ENCODE measurements at places on chromosomes 7 and 10.

DNA sequence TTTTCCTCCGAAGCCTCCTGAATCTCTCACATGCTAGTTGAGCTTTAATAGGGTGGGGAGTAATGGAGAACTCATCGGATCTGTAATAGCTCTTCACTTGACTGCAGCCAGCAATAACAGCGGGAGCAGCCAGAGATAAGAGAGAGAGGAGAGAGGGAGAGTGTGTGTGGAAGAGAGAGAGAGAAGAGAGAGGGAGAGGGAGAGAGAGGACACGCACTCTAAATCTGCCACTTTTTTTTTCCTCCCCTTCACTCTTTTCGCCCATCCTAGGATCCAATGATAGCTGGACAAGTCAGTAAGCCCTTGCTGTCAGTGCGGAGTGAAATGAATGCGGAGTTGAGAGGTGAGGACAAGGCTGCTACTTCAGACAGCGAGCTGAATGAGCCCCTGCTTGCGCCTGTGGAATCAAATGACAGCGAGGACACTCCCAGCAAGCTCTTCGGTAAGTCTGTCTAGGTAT is 107.9 kb downstream of the POU6F2 start:
- no peak for DNase-seq

DNA sequence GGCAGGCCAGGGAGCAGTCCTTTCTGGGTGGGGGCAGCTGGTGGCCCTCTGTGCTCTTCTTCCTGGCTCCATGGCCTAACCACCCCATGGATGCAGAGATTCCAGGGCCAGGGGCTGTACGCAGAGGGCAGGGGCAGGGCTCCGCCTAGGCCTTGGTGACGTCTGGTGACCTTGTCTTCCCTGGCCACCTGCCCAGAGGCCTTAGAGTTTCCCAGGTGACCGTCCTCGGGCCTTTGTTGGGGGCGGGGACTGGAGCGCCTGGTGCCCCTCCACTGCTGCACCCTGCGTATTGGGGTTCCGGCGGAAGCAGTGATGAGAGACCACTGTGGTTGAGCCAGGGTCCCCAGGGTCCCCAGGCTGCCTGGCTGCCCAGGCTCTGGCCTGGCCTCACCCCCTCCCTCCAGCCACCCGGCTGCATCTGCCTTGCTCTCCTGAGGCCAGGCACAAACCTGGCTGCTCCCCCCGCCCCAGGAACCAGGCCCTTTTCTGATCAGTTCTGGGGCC is 10.3 kb downstream of the PWWP2B start:
- no peak for DNase-seq

DNA sequence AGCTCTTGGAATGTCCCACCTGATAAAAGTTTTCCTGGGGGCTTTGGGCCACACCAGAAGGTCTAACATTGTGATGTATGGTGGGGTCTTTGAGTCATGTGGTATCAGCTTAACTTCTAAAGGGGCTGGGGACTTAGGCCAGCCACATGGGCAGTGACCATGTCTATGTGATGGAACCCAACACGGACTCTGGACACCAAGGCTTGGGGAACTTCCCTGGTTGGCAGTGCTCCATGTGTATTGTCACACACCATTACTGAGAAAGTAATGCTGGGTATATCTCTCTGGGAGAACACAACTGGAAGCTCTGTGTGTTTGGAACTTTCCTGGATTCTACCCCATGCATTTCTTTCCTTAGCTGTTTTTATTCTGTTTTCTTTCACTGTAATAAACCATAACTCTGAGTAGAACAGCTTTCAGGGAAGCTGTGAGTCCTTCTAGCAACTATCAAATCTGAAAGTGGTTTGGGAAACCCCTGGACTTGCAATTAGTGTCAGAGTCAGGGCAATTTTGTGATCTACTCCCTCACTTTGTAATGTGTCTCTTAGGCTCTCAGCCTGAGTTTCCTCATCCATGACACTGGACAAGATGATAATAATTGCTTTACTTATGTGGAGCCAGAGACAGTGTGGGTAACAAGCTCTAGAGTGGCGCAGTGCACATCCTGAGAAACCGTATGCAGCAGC is 28.4 kb upstream of the AGK start:
- no peak for DNase-seq

DNA sequence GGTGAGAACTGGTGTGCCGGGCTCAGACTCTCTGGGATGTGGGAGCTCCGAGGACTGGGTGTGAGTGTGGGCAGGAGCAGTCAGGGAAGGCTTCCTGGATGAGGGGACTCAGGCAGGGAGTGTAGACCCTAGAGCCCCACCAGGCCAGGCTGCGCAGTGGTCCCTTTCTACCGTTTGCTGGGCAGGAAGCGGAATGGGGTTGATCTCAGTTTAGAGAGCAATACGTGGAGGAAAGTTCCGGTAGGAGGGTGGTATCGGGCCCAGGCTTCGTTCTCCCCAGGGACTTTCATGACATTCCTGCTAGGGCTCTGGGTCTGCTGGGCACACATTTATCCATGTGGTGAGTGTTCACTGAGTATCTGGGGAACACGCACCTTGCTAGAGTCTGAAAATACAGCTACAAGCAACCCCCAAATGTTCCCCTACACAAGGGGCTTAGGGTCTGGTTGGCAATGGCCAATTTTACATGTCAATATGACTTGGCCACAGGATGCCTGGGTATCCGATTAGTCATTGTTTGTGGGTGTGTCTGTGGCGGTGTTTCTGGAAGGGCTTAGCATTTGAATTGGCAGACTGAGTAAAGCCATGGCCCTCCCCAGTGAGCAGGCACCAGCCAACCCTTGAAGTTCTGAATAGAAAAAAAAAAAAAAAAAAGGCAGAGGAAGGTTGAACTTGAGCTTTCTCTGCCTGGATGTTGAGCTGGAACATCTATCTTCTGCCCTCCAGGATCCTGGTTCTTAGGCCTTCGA is 20.8 kb downstream of the GHRHR start:
- no peak for DNase-seq

DNA sequence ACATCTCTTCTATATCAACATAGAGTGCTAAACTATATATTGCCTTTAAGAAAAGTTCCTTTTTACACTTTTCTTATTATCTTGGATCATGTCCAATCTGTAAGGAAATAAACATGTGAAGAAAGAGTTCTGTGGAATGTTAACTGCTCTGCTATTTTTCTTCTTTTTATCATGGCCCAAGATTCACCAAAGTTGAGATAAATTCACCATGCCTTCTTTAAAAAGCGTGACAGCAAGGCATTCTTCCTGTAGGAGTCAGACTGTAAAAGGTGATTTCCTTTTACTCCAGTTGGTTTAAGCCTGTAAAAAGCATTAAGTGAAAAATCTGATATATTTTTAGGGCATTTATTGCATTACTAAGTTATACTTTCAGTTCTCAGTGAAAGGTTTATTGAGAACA is 165.7 kb upstream of the FZD1 start:
- DNase-seq, result no peak

- no peak for DNase-seq
Observed at GRCh38 chr7:131068604-131069021, 259.1 kb upstream of the MKLN1 start.

- no peak for DNase-seq
Observed at GRCh38 chr7:110852156-110852940, 238.6 kb upstream of the LRRN3 start.

GRCh38 chr7:142587578-142588191 is 161.6 kb upstream of the PRSS1 start:
- DNase-seq, result peak; percentile 22

GRCh38 chr10:33609546-33609945 is 275.1 kb upstream of the NRP1 start:
- DNase-seq, result no peak

- DNase-seq, result no peak
Observed at GRCh38 chr10:92291921-92292845, 1.2 kb downstream of the MARCHF5 start.

DNA sequence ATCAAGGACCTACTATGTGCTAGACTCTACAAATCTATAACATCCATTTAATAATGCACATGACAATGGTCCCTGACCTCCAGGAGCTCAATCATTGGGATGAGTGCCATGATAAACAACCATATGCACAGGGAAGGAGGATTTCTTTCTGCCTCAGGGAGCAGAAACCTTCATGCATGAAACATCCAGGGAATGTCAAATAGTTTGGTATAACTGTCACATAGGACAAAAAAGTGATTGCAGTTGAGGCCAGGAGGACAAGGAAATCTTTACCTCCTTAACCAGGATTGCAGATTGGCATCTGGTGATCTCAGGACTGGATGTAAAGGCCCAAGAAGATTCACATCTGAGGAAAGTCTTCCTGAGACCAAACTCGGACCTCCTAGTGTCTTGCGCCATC is 993.1 kb downstream of the KCNMA1 start:
- no peak for DNase-seq

- no peak for DNase-seq
Observed at GRCh38 chr7:77954773-77955555, 156.4 kb downstream of the PHTF2 start.

GRCh38 chr10:86165666-86166065 is 200.9 kb downstream of the GRID1 start:
- DNase-seq, result no peak

GRCh38 chr7:124429923-124430322 is 335.7 kb downstream of the GPR37 start:
- no peak for DNase-seq

DNA sequence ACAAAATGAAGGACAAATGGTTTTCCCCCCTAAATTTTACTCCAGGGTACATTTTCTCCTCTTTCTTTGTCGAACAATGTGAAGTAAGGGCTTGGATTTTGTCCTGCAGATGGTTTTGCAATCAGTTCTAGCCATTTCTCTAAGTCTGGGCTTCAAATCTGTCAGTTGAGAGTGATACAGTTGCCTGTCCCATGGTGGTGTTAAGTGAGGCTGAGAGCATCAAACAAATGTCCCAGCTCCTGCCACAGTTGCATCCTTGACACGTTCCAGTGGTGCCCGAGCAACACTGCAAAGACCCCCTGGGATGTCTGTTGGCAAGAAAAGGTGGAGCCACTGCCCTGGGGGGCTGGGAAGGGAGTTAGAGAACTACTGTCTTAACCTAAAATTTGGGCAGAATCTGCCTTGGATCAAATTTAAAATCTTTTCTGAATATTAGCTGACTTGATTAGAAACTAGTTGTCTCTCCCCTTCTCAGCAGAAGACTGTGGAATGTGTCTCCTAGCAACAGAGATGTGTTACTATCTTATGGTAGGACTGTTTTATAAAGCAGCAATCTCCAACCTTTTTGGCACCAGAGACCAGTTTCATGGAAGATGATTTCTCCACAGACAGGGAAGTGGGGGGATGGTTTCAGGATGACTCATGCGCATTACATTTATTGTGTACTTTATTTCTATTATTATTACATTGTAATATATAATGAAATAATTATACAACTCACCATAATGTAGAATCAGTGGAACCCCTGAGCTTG is 102.0 kb upstream of the STEAP1B start:
- no peak for DNase-seq

GRCh38 chr7:125568799-125569198 is 639.2 kb upstream of the POT1 start:
- no peak for DNase-seq

DNA sequence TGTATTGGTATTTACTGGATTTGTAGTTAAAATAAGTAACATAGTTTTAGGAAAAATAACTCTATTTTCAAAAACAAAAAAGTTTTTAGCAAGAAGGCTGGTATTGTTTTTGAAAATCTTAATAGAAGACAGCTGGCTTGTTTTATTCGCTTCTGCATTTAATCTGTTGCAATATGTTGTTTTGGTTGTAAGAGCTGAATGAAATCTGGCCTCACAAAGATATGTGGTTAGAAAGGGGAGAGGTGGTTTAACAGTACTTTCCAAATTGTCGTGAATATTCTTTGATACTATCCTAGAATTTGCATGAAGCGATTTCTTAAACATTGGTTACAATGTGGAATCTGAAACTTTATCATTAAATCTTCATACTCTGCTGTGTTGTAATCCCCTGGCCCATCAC is 355.9 kb upstream of the FZD8 start:
- no peak for DNase-seq

GRCh38 chr10:510415-510881 is 179.0 kb downstream of the DIP2C start:
- no peak for DNase-seq

DNA sequence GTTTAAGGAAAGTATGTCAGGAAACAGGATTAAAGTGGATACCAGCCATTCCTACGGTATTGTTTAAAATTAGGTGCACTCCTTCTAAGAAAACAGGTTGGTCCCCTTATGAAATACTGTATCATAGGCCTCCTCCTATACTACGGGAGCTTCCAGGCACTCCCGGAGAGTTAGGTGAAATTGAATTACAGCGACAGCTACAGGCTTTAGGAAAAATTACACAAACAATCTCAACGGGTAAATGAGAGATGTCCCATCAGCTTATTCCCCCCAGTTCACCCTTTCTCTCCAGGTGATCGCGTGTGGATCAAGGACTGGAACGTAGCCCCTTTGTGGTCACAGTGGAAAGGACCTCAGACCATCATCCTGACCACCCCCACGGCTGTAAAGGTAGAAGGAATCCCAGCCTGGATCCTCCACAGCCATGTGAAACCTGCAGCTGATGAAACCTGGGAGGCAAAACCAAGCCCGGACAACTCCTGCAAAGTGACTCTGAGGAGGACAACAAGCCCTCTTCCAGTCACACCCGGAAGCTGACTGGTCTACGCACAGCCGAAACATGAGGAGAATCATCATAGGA is 25.1 kb upstream of the GHITM start:
- DNase-seq, result no peak

DNA sequence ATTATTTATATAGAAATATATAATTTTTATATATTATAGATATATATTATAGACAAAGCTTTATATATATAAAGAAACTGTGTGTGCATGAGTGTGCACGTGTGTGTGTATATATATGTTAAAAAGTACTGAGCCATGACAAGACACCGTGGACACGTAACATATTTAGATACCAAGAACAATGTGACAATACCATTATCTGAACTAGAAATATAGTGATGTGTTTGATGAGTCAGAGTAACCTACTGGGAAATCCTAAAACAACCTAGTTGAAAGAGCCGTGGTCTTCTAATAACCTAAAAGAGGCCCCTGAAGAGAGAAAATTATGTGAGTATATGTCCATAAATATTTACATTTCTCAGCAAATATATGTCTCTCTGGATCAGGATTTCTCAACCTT is 50.7 kb upstream of the ITGB8 start:
- DNase-seq, result no peak

DNA sequence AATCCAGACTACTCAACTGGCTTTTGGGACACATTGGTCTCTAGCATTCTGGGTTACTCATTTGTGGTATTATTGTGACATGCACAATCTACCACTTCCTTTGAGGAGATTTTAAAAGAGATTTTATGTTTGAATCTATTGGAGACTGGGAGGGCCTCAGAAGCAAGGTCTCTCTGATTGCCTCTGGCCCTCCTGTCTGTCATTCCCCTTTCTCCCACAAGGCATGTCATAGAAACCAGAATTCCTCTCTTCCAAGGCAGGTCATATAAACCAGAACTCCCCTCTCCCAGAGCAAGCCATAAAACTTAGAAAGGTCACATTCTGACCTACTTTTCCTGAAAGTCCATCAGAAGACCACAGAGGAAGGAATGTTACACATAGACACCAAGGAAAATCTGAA is 777.7 kb downstream of the PHTF2 start:
- no peak for DNase-seq

- DNase-seq, result no peak
Observed at GRCh38 chr7:44876393-44876792, 8.9 kb downstream of the PURB start.

- DNase-seq, result no peak
Observed at GRCh38 chr7:108076156-108076555, 54.0 kb downstream of the LAMB4 start.

- no peak for DNase-seq
Observed at GRCh38 chr10:3400348-3400747, 227.8 kb upstream of the PITRM1 start.

Data from GM12891 (cell line).